ENCODE measurements at places on chromosomes 6 and 20.

DNA sequence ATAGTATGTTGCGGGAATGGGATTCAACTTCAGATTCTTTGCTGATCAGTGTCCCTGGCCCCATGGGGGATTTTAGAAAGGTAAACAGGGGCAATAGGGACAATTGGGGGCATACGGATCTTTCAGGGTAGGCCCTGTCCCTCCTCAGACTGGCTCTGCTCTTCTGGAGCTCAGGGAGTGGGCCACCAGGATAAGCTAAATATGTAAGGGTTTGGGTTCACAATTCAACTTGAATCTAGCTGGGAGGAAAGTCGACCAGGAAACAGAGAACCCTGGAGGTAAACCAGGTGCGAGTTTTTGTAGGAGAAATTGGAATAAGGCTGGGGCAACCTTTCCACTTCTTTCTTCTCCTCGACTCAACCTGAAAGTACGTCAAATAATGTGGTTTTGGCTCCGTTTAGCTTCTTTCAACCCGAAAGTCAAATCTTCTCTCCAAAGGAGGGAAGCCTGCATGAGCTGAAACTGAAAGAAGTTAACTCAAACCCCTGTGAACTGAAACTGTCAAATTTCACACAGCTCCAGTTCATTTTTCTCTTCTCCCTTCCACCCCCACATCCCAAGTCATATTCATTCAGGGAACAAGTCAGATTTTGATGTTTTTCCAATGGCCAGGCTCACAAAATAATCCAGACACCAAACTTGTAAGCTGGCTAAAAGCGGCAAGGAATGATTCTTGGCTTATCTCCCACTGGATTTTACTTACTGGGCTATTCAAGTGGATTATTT lies 278.2 kb downstream of the CLIC5 start:
- DNase-seq, result no peak

- no peak for DNase-seq
Measured at GRCh38 chr6:170074907-170075306, 216.0 kb downstream of the DLL1 start.

DNA sequence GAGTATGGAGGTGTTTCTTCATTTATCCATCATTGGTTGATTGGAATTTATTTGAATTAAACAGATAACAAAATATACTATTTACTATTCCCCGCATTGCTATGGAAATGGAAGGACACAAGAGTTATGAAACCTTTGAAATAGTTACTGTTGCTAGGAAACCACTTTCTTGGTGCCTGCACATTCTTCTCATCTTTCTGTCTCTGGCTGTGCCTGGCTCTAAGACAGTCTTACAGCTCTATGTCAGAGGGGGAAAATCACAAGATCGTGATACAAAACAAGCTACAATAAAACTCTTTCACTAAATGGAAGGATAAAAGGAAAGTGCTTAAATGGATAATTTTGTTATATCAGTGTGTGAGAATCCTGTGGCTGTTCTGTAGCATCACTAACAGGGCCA lies 453.0 kb downstream of the LMBRD1 start:
- DNase-seq, result no peak

DNA sequence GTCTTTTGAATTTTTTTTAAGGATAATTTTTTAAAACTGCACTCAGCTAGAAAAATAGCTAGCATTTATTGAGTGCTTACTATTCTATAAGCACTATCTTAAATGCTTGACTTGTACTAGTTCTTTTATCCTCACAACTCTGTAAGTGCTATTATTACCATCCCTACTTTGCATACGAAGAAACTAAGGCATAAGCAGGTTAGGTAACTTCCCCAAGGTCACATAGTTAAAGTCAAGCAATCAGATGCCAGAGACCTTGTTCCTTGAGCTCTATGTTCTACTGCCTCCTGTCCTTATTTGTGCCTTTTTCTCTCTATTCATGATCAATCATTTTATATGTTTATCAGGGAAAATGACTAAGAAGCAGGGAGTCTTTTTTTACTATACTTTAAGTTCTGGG lies 65.0 kb downstream of the GCLC start:
- DNase-seq, result no peak

DNA sequence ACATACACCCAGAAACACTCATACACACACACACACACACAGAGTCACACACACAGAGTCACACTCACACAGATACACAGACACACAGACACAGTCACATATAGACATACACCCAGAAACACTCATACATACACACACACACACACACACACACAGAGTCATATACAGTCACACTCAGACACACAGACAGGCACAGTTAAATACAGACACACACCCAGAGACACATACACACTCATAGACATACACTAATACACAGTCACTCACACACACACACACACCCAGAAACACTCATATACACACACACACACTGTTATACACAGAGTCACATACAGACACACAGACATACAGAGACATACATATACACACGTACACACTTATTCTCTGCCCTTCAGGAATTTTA lies 250.9 kb downstream of the QKI start:
- DNase-seq, result no peak

- no peak for DNase-seq
Measured at GRCh38 chr6:84967389-84967788, 203.0 kb upstream of the TBX18 start.

GRCh38 chr6:81126150-81126549 lies 626.3 kb downstream of the TENT5A start:
- no peak for DNase-seq

DNA sequence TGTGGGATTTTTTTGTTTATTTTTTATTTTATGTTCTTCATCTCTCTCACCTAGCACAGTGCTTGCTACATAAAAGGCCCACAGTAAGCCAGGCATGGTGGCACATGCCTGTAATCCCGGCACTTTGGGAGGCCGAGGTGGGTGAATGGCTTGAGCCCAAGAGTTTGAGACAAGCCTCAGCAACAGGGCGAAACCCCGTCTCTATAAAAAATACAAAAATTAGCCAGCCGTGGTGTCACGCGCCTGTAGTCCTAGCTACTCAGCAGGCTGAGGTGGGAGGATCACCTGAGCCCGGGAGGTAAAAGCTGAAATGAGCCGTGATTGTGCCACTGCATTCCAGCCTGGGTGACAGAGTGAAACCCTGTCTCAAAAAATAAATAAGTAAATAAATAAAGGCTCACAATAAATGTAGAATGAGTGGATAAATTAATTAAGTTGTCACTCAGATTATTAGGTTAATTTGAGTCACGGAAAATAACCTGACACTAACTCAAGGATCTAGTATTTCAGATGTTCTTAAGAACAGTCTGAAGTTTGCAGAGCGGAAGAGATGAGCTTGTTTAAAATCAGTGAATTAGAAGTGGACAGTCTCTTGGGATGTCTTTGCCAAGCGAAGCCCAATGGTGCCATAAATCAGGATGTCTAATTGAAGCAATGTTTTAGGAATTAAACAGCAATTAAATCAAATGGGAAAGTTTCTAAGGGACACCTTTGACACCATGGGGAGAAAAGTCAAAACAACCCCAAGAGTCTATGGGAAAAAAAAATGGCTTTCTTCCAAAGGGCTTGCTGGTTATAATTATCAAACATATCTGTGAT lies 214.4 kb downstream of the ZNF217 start:
- DNase-seq, result no peak

DNA sequence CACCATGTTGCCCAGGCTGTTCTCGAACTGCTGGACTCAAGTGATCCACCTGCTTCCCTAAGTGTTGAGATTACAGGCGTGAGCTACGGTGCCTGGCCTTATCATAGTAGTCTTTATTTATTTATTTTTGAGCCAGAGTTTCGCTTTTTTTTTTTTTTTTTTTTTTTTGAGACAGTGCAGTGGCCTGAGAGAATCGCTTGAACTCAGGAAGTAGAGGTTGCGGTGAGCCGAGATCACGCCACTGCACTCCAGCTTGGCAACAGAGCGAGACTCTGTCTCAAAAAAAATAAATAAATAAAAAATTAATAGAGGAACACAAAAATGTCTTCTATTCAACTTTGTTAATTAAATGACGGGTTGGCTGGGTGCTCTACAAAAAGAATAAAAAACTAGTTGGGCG lies 12.9 kb downstream of the MAPRE1 start:
- no peak for DNase-seq

DNA sequence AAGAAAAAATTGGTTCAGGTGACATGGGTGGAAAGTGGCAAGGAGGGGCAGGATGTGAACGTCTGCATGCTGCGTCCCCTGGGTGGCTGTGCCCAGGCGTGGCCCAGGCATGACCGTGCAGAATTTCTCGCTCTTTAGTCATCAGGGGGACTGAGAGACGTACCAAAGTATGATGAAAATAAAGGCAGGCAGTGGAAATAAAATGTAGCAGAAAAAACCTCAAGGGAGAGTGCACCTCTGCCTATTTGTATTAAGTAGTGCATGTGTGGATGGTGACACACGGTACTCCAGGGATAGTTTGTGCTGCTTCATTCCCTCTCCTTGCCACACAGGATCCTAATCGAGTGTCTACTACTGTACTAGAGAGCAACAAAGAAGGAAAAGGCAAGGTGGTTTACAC lies 81.1 kb downstream of the ATP9A start:
- DNase-seq, result no peak

- no peak for DNase-seq
Measured at GRCh38 chr6:131082335-131082734, 19.3 kb upstream of the EPB41L2 start.

GRCh38 chr6:157024745-157025144 lies 247.6 kb downstream of the ARID1B start:
- no peak for DNase-seq

DNA sequence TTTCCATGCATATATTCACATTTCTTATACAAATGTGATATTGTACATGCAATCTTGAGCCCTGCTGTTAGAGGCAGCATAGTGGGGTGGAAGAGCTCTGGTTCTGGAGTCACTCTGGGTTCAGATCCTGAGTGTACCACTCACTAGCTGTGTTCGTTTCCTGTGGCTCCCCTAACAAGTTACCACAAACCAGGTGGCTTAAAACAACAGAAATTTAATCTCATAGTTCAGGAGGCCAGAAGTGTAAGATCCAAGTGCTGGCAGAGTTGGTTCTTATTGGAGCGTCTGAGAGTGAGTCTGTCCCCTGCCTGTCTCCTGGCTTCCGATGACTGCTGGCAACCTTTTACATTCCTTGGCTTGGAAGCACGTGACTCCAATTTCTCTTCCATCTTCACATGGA lies 115.6 kb downstream of the MAP3K7 start:
- no peak for DNase-seq

- DNase-seq, result no peak
Measured at GRCh38 chr6:117008618-117009017, 131.6 kb downstream of the RFX6 start.

DNA sequence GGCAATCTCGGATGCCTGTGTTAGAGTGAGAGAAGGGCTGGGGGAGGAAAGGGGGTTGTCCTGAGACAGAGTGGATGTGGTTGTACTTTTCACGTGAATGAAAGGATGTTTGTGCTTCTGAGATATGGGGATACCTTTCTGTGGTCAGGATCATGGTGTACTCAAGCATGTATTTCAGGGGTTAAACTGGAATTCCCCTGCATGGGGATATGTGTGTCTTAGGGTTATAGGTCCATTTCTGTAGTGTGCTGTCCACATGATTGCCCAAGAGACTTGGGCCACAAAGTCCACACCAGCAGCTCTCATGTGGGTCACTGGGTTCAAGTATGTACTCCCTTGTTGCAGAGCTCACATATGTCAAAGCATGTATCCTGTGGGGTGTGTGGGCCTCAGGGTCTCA lies 10.5 kb downstream of the SYNGAP1 start:
- no peak for DNase-seq

GRCh38 chr6:40256831-40257230 lies 322.6 kb upstream of the MOCS1 start:
- DNase-seq, result no peak

DNA sequence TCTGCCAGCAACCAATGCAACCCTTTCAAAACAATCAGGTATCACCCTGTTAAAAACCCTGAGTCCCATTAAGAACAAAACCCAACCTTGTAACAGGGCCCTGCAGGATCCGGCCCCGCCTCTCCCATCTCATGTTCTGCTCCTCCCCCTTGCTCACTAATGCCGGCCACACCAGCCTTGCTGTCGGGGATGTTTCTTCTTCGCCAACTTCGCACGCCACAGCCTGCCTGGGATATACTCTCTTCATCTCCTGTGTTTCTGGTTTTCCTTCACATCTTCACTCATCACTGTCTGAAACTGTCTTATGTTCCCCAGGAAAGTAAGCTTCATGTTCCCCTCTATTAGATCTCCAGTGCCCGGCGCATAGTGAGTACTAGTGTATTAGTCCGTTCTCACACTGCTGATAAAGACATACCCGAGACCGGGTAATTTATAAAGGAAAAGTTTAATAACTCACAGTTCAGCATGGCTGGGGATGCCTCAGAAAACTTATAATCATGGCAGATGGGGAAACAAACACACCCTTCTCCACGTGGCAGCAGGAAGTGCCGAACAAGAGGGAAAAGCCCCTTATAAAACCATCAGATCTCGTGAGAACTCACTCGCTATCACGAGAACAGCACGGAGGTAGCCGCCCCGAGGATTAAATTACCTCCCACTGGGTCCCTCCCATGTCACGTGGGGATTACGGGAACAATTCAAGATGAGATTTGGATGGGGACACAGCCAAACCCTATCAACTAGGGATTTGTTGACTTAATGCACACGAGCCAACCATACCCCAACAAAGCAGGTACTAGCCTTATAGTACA lies 5.1 kb downstream of the TP53RK start:
- DNase-seq, result no peak

- no peak for DNase-seq
Measured at GRCh38 chr20:8568075-8568474, 436.0 kb downstream of the PLCB1 start.

- no peak for DNase-seq
Measured at GRCh38 chr6:56862415-56863175, 92.3 kb upstream of the BEND6 start.

- DNase-seq, result no peak
Measured at GRCh38 chr6:109332748-109333147, 49.5 kb downstream of the CD164 start.

GRCh38 chr6:33744895-33745546 lies 1.7 kb downstream of the IP6K3 start:
- no peak for DNase-seq

GRCh38 chr20:13910492-13910891 lies 79.9 kb downstream of the SEL1L2 start:
- no peak for DNase-seq

DNA sequence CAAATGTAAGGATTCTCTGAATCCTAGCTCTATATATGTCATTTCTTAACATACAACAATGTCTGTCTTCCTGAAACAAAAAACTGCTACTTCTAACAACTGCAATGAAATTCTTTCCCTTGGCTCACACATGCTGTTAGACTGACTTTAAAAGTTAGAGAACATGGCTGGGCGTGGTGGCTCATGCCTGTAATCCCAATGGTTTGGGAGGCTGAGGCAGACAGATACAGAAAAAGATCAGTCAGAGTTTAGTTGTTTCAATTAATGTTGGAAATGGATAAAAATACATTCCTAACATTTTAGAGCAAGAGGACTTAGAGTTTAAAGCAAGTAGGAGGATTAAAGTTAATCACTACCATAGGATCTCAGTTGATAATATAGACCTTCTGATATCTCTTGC lies 28.7 kb upstream of the KIAA1586 start:
- DNase-seq, result no peak

GRCh38 chr20:41009946-41010345 lies 18.7 kb upstream of the TOP1 start:
- no peak for DNase-seq

Measured in dorsolateral prefrontal cortex (tissue), 122 donors.